ENCODE measurements at places on chromosomes 4 and X. TPM values are rescaled to one million over a fixed set of nuclear protein-coding genes. Genes with fewer than 3 reads are reported as not detected.

The CXorf66 gene
- not detected for total RNA-seq

The MXD4 gene
- 74.8 TPM for total RNA-seq

The GASK1B gene
- total RNA-seq: 84.3 TPM

The SERPINA7 gene
- total RNA-seq: not detected

The PRPS1 gene
- total RNA-seq: 39.0 TPM
